Immature natural killer cell (primary cell): ENCODE measurements at places on chromosomes 7 and 10. TPM values are rescaled to one million over a fixed set of nuclear protein-coding genes. Genes with fewer than 3 reads are reported as not detected.

- DNase-seq, result no peak
Measured at GRCh38 chr10:62451611-62451975, 77.4 kb downstream of the ZNF365 start.

DNA sequence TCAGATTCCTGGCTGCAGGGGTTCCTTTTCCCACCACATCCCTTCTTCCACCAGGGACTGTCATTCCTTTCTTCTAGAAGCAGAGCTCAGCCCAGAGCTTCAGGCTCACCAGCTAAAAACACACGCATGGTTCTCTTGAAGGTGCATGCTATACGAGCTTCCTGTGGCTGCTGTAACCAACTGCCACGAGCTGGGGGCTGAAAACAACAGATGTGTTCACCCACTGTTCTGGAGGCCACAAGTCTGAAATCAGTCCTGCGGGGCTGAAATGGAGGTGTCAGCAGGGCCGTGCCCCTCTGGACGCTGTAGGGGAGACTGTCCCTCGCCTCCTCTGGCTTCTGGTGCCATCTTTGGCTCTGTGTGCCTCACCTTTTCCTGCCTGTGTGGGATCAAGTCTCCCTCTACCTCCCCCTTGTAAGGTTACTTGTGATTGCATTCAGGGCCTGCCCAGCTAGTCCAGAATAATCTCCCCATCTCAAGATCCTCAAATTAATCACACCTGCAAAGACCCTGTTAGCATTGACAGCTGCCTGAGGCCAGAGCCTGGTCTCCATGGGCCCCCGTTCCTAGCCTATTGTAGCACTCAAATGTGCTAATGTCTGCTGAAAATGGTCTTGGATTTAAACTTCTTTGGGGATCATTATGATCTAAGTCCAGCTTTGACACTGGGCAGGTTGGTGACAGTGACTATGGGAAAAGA, 13.7 kb downstream of the RAB19 start:
- DNase-seq, result no peak

DNA sequence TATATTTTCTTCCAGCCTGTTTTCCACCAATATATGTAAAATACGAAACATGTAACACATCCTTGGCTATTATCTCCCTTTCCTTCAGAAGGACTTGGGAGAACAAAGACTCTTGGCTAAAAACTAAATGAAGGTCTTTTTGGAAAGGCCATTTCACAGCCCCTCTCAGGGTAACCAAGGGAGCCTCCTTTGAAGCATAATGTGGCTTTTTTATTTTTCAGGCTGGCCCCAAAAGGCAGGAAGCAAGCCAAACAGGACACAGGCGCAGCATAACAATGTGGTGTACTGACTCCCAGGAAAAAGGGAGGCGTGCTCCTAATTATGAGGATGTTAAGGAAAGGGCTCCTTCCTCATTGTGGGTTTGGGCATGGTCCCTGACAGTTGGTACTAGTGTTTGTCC, 30.3 kb upstream of the CCSER2 start:
- no peak for DNase-seq

DNA sequence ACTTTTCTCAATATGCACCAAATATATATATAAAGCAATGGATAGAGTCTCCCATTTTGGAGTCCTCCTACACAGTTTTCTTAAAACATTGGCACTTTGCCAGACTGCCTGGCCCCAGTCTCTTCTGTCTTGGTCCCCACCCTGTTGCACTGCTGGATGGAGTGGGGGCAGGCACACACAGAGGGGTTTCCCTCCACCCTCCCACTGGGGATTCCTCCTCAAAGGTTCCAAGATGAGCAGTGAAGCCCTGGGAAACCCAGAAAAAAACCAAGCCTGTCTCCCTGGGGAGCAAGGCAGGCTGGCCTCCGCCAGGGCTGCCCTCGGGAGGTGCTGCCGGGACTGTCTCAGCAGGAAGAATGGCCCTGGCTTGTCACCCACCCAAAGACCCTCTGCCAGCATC, 68.0 kb downstream of the SH3PXD2A start:
- DNase-seq, result no peak

DNA sequence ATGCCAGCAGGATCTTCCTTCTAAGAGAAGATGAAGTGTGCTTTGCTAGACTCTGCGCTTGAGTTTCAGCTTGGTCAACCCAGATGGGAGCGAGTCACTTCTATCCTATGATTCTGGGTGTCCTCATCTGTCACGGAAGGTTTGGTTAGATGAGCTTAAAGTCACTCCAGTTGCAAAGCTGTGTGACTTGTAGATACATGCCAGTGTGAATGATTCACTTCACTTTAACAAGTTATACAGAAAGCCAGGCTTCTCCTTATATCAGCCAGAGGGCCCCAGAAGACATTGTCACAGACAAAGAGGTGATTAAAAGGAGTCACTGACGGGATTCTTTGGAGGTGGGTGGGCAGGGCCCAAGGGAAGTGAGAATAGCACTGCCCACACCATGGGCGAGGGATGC, 122.6 kb upstream of the PFKP start:
- DNase-seq, result no peak

DNA sequence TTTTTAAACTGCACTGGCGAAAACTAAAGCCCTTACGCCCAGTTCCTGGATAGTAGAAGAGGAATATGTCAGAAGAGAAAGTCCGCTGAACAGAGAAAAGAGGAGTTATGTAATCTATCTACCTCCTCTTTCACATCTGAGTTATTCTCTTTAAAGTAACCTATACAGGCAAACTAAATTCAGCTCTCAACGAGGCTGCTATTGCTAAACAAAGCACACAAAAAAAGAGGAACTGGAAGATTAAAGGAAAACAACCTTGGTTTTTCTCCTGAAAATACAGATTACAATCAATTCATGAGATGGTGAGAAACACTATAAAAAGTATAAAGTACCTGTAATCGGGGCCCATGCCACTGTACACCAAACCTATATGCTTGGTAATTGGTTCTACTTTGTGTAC, 5.8 kb downstream of the PSMA2 start:
- DNase-seq, result no peak

DNA sequence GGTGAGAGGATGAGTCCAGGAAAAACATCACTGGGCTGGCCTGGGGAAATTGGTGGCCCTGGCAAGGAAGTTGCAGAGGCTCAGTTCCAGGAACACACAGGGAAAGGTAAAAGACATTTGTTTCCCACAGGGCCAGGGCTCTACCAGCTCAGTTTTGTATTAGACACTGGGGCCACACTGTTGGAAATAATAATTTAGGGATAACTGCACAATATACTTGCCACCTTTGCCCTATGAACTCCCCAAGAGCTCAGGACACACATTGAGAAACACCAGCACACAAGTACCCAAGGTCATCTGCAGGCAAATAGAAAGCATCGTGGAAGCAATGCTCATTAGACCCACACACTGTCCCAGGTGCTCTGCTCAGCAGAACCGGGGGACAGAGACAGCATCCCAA, 617.6 kb downstream of the PTPRN2 start:
- DNase-seq, result no peak

DNA sequence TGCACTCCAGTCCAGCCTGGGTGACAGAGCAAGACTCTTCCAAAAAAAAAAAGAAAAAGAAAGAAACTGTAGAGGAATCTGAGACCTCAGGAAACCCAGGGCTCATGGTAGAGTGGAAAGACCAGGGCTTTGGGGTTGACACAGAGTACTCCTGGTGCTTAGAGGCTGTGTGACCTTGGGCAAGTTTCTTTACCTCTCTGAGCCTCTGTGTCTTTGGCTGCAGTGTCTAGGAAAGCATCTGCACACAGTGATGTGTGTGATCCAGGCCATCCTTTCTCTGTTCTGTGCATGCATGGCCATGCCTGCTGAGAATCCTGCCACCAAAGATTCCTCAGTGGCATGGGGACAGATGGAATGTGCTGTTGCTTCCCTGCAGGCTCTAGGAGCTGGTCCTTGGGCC, 71.7 kb upstream of the GTF2I start:
- DNase-seq, result no peak

Gene SEM1
- 94.3 TPM for polyA plus RNA-seq

DNA sequence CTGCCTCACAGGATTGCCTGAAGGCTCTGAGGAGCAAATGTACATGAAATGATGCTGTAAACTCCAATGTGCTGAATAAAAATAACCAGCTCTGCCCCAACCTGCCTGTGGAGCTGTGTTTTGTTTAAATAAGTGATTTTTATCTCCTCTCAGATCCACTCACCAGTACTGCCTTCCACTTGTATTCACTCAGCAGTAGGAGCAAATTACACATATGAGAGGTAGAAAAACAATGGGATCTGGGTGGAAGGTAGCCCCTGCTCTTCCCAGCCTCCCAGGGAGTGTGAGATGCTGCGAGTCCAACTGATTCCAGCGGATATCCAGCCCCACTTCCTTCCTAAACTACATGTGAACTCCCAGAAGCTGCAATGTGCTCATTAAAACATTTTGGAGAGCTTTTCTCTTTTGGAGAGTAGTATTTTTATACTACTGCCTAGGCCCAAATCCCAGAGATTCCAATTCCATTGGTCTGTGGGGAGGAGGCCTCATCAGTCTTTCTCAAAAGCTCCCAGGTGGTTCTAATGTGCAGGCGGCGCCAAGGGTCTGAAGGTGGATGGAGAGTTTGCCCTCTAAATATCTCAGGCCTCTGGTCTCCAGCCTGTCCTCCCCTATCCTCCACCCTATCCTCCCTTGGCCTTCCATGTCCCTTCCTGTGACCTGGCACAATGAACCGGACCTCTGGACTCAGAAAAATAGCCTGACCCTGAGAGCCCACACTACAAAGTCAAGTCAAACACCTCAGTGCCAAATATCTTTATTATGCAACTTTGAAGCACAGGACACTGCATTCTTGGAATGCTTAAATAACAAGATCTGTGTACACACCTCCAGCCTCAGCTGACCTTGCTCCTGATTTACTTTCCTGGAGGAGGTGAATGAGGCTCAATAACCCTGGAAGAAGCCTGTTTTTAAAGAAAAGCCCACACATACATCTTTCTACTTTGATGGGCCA, 46.2 kb downstream of the CPVL start:
- no peak for DNase-seq

DNA sequence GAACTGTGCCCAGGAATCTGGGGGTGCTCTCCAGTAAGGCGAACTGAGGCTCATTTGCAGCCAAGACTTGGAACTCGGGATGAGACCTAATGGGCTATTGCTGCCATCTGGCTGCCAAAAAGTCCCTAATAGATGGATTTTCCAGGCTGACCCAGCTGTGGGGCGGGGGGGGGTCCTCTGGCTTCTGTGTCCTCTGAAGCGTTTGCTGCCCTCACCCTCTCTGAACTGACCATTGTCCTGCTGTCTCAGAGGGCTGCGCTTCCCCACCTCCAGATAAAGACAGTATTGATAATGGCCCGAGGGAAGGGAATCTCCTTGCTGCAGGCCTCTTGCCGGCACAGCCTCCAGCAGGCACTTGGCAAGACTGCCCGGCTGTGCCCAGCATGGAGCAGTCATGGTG, 46.6 kb downstream of the CLEC2L start:
- DNase-seq, result no peak

DNA sequence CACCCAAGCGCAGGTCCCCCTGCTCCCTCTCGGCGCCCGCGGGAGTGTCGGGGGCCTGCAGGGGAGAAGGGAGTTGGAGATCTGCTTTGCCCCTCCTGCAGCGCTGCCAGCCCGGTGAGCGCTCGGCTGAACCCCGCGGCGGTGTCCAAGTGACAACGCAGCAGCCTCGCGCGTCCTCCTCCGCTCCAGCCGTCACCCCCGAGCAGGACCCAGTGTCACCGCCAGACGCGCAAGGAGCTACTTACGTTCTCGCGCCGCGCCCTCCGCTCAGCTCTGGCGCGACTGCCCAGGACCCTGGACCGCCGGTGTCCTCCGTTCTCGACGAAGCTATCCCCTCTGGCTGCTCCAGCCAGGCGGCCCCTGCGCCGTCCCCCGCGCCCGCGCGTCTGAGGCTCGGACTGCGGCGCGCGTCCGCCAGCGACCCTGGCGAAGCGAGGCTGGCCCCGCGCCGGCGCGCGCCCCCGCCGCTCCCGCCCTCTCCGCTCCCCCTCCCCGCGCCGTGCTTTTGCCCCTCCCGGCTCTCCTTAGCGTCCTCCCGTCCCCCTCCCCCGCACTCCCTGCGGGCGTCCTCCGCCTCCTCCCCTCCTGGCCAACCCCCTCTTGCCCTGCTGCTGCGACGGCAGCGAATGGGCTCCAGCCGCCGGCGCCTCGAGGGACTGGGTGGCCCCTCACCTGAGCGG, at the start of gene NRCAM:
Gene NRCAM (minus strand): TSS at position 439 of the 680 bp plus-strand sequence. CDS start 216,372 bp downstream, outside the sequence.
- no peak for DNase-seq

DNA sequence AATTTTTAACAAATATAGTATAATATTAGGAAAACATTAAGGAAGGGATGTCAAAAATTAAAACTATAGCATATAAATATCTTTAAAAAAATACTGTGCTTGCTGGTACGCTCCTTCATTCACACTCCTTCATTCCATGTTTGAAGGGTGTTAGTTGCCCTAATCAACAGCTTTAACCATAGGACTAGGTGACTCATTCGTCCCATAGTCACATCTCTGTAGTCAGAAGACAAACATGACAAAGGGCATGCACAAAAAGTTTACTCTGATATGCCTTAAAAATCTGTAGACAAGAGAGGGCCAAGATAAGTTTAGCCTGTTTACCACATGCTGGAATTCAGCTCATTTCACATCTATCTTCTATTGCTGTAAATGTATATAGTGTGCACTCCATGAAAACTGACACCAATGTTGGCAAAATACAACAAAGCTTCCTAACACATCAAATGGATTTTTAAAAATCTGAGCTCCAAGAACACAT, 646 bp downstream of the FAM13C start:
- no peak for DNase-seq
